ENCODE measurements at places on chromosomes 13 and 19.

DNA sequence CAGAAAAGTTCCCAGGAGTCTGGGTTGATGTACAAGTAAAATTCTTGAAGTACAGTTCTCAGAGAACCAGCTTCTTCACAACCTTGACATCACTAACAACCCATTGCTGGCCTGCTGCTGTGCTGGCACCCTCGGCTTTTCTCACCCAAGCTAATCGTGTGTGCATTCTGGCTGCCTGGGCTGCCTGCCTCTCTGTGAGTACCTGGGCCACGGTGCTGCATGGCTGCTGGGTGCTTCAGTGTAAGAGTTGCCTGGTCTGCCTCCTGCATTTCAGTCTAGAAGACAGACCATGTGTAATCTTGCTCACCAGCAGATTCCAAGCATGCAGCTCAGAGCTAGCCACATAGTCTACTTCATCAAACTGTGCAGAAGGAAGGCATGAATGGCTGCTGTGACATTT lies 50.5 kb upstream of the MEDAG start:
- no peak for DNase-seq

- no peak for DNase-seq
These were observed 145.5 kb downstream of the URI1 start for GRCh38 chr19:30087381-30088138.

- DNase-seq, result no peak
These were observed 6.7 kb downstream of the TMTC4 start for GRCh38 chr13:100667894-100668293.

GRCh38 chr13:112653071-112653470 lies 36.8 kb upstream of the ATP11A start:
- no peak for DNase-seq
